KBM-7 (cell line): ENCODE measurements at places on chromosomes 5 and 9.

- no peak for DNase-seq
Measured at GRCh38 chr9:137373611-137373980, 49.4 kb downstream of the EXD3 start.

- peak; percentile 41 for DNase-seq
Measured at GRCh38 chr9:27888661-27889295, 315.5 kb upstream of the C9orf72 start.

- no peak for DNase-seq
Measured at GRCh38 chr9:96781552-96781951, 3.7 kb upstream of the ZNF510 start.

GRCh38 chr9:34647651-34648050 is 1.2 kb downstream of the GALT start:
- DNase-seq, result no peak

- DNase-seq, result no peak
Measured at GRCh38 chr5:106508894-106509293, 1161.8 kb downstream of the EFNA5 start.

DNA sequence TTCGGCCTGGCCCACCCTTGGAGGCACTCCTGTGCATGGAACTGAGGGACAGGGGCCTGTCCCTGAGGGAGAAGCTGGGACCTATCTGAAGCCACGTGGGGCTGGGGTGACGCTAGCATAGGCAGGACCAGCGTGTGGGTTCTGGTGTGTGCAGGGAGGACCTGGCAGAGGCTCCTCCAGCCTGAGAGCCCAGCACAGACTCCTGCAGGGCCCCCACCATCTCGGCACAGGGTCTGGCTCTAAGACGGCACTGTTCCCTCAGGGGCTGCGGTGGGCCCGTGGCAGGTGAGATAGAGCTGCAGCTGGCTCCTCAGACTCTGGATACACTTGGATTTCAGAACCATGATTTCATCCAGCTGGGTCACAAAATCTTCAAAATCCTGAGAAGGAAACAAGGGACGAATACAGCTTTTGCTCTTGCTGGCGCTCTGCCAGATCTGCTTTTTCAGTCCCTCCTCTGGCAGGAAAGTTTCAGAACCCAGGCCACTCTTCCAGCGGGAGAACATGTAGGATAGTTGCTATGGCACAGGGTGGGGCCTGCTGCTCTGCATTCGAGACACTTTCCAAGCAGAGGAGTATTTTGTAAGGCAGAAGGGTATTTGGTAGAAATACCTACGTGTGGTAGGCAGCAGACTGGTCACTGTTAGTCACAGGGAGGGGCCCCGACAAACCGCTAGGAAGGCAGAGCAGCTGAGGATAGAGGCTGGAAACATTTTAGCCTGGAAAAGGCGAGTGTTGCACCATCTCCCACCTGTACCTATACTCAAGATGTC is 74.7 kb downstream of the KIF24 start:
- DNase-seq, result no peak

DNA sequence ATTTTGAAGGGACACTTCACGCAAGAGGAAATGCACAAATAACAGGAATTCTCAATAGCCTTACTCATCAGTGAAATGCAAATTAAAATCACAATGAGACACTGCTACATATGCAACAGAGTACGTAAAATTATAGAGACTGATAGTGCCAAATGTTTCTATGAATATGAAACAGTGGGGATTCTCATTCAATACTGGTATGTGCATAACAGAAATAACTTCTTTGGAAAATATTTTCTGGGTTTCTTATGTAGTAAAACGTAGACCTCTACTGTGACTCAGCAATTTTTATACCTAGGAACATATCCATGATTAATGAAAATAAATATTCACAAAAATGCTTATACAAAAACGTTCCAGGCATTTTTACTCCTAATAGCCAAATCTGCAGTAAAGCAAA is 1625.2 kb downstream of the MAT2B start:
- no peak for DNase-seq

- no peak for DNase-seq
Measured at GRCh38 chr9:110939573-110939972, 98.7 kb downstream of the LPAR1 start.

- no peak for DNase-seq
Measured at GRCh38 chr9:31623511-31623910, 760.9 kb upstream of the ACO1 start.

DNA sequence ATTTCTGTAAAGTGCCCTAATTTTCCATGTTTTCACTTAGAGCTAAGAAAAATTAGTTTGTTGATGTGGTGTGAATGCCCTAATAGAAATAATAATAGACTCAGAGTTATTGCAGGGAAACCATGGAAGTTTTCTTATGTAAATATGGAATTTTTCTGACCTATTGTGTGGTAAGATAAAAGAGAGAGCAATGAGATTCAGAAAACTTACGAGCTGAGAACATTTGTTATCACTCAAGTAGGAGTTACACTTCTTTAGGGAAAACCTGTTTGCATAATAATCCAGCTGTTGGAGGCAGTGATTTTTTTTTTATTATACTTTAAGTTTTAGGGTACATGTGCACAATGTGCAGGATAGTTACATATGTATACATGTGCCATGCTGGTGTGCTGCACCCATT is 39.2 kb downstream of the PRR16 start:
- DNase-seq, result no peak

GRCh38 chr5:10331341-10331796 is 22.1 kb upstream of the MARCHF6 start:
- DNase-seq, result no peak

DNA sequence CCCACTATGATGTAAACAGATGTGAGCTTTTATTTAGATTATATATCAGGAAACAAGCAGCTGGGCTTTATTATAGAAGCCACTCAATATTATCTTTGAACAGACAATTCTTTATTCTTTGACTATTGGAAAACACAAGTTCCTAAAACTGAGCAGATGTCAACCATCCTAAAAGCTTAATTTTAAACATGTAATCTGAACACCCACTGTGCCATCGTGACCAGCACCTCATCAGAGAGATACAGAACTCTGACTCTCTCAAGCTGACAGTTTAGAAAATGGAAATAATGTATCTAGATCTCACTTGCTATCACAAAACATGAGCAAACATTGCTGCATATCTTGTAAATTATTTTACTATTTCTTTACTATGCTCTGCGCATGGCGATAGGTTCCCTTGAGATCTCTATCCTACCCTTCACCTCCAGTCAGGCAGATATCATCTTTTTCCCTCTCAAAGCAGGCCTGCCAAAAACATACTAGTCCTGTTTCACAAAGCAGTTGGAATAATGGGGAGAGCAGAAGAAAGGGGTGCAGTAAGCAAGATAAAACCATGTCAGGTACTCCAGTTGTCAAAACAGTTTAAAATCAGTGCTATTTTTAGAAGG is 151.0 kb downstream of the KIAA0825 start:
- DNase-seq, result no peak

DNA sequence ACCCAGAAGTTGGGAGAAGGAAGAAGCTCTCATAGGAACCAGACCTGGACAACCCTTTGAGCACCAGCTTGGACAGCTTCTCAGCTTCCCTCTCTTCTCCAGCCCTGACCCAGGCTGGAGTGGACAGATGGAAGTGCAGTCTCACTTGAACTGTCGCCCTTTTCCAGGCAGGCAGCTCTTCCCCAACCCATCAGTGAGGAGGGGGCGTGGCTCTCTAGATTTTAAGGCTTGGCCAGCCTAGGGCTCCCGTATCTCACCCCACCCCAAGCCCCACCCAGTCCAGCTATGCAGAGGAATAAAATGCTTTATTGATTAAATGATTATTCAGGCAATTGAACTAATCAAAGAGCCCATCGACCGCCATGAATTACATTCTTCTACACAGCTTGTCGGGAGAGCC is 2.2 kb downstream of the PAX5 start:
- no peak for DNase-seq

DNA sequence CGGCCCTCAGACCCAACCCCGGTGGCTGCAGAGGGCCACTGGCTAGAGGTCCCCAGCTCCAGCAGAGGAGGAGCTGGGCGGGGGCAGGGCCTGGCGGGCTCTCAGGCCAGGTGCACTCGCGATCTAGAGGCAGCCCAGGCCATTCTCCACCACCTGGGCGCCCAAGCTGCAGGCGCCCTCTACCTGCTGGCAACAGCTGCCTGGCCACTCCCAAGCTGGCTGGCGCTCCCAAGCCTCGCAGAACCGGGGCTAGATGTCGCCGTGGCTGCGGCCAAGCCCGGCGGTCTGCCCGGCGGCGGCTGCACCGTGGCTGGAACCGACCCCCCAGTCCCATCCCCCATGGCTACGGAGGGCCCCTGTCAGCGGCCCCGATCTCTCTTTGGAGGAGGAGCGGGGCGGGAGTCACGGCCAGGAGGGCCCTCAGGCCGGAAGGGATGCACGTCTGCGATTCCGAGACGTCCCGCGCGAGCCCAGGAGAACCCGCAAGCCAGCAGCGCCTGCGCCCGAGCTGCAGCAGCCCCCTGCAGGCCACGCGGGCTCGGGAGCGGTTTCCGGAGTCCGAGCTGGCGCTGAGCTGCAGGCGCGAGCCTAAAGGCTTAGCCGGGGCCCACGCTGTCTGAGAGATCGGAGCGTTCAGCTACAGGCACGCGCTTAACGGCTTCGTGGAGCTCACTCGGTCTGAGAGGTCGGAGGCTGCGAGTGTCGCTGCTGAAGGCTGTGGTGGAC is 44.3 kb upstream of the BICD2 start:
- peak; percentile 78 for DNase-seq

DNA sequence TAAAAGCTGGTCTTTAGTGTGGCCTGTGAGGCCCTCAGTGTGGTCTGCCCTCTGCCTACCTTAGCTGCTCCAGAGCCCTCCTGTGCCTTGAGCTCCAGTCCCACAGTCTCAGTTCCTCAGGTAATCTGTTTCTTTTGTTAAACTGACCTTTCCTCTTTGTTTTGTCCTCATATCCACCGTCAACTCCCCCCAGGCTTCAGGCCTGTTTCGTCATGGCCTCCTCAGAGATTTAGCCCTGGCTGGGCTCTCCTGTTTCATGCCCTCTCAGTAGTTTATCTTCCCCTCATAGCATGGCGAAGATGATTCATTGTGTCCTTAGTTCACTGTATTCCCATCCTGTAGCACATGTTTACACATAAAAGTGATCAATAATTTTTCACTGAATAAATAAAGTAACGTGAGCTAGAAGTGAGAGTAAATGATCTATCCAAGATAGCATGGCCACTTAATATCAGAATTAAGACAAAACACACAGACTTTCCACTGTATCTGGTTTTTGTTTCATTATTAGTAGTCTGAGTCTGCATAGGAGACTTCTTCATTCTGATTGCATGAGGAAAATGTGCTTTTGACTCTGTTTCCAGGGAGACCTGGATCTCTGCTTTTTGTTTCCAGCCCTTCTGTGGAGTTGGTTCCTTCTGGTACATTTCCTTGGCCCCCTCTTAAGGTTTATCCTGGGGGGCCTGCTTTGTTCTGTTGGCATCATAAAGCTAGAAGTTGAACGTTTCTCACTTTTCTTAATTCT is 70.5 kb downstream of the SNX24 start:
- DNase-seq, result no peak

GRCh38 chr9:128479262-128479661 is 23.5 kb downstream of the ODF2 start:
- DNase-seq, result no peak
